Effector CD8-positive, alpha-beta T cell (primary cell): ENCODE measurements at places on chromosomes 7 and 10.

DNA sequence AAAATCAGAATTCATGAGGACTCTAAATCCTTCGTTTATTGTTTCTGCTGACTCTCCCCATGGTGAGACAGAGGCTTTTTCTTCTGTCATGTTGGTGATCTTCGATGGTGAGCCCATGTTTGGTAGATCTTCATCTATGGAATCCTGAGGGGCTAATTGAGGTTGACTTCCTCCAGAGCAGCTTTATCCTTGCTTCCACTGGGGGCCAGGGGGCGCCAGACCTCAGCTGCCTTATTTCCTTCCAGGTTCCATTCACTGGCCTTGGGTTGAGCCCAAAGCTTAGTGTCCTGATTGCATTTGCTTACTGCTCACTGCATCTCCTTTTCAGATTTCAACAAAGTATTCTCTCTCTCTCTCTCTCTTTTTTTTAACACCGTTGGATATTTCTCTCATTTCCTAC lies 80.7 kb downstream of the GCC1 start:
- DNase-seq = no peak

- DNase-seq = no peak
Measured at GRCh38 chr7:46714904-46715303, 793.8 kb upstream of the IGFBP3 start.

DNA sequence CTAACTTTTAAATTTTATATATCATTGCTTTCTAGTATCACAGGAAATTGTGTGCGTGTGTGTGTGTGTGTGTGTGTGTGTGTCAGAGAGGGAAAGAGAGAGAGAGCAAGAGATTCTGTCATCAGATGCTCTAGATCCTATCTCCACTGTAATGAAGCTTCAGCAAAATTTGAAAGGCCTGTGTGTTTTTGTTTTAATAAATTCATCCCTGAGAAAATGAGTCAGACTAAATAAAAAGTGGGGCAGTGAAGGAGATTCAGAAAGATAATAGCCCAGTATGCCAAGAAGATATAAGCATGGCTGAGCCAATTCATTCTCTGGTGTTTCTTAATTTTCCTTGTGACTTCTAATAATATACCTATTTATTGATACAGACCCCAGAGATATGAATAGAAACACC lies 184.2 kb upstream of the TMEM196 start:
- DNase-seq = no peak

DNA sequence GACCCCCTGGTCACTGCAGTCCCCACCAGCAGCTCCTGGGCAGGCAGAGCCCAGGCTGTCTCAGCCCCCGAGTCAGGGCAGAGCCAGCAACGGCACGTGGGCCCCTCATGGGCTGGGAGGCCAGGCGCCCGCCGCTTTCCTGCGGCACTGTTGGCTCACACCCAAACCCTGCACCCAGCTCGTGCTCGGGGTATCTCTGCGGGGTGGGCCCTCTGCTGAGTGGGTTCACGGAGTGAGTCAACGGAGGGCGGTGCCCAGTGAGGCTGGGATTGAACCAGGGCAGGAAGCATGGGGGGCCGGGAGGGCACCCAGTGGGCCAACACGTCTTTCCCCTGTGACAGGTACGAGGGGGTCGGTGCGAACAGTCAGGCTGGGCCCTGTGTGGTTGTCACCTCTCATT lies 28.9 kb downstream of the ADAP1 start:
- DNase-seq = peak; percentile 48

- DNase-seq = no peak
Measured at GRCh38 chr10:61733358-61733940, 70.7 kb downstream of the CABCOCO1 start.

- DNase-seq = no peak
Measured at GRCh38 chr10:35821339-35821911, 179.3 kb upstream of the FZD8 start.
